ENCODE measurements at places on chromosomes 5 and 9. TPM values are rescaled to one million over a fixed set of nuclear protein-coding genes. Genes with fewer than 3 reads are reported as not detected.

Gene ACOT12
- 0.39 TPM for total RNA-seq

Gene IER5L
- 5.6 TPM for total RNA-seq

Gene GABRA1
- total RNA-seq, result not detected

Gene ECSCR
- total RNA-seq, result not detected

Gene C9orf50
- total RNA-seq, result not detected

Gene TSSK1B
- not detected for total RNA-seq

- H3K27ac ChIP-seq, result no peak overlapping the region
- peaks cover 64% of the 10 kb centered on the region for H3K36me3 ChIP-seq
- no peak for DNase-seq
- H3K4me1 ChIP-seq, result peaks cover 33% of the 10 kb centered on the region
- H3K4me3 ChIP-seq, result no peak overlapping the region
Measured at GRCh38 chr9:19122490-19123042, 4.7 kb downstream of the PLIN2 start.

- H3K4me3 ChIP-seq, result no peak overlapping the region
- H3K36me3 ChIP-seq, result no peaks in the 10 kb centered on the region
- no peak for DNase-seq
- no peak overlapping the region for H3K27ac ChIP-seq
- H3K27me3 ChIP-seq, result no peaks in the 10 kb centered on the region
Measured at GRCh38 chr5:61768692-61769281, 436.7 kb downstream of the ZSWIM6 start.

DNA sequence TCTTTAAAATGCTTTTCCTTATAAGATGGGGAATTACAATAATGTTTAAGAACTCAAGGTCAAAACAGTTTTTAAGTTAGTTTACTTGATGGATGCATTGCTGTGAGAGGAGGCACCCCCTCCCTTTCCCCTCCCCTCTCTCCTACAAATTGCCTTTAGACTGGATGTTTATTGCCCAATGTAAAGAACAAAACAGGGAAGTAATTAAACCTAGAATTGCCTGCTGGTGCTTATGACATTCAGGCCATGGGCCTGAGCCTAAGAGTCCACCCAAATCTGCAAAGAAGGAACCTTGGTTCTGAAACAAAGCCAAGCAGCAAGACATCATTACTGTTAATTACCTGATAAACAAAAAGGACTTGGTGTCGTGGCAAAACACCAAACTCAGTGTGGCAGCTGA, 630.3 kb downstream of the ISL1 start:
- H3K4me1 ChIP-seq, result no peaks in the 10 kb centered on the region
- H3K27me3 ChIP-seq, result no peaks in the 10 kb centered on the region
- no peak for DNase-seq
- no peak overlapping the region for H3K27ac ChIP-seq
- H3K4me3 ChIP-seq, result no peak overlapping the region
- H3K36me3 ChIP-seq, result no peaks in the 10 kb centered on the region

- peaks cover 11% of the 10 kb centered on the region for H3K36me3 ChIP-seq
- H3K4me1 ChIP-seq, result peaks cover 87% of the 10 kb centered on the region
- H3K27me3 ChIP-seq, result no peaks in the 10 kb centered on the region
- H3K27ac ChIP-seq, result peak overlapping the region; percentile 81
- no peak for DNase-seq
- H3K4me3 ChIP-seq, result no peak overlapping the region
Measured at GRCh38 chr5:1107167-1108022, 4.5 kb downstream of the SLC12A7 start.

DNA sequence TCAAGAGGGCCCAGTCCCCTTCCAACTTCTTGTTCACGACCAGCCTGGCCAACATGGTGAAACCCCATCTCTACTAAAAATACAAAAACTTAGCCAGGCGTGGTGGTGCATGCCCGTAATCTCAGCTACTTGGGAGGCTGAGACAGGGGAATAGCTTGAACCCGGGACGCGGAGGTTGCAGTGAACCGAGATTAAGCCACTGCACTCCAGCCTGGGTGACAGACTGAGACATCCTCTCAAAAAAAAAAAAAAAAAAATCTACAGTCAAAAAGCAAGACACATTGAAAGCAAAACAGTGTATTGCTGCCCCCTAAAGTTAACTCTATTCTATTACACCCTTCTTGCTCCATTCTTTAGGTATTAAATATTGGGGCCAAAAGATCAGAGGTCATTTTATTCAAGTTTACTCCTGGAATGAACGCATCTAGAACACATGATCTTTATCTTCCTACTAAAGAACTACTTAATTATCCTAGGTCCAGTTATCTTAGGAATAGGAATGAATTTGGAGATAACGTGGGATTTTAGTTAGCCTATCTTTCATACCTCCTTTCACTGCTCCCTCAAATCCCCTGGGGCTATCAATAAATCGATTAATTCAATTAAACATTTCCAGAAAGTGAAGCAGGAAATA, 2.4 kb downstream of the ATG12 start:
- H3K36me3 ChIP-seq, result peaks cover 43% of the 10 kb centered on the region
- no peak overlapping the region for H3K27ac ChIP-seq
- peak; percentile 79 for DNase-seq
- peaks cover 25% of the 10 kb centered on the region for H3K4me1 ChIP-seq
- H3K27me3 ChIP-seq, result no peaks in the 10 kb centered on the region

Data from CD4-positive, alpha-beta T cell (primary cell).